ENCODE measurements at places on chromosomes 12 and 14. TPM values are rescaled to one million over a fixed set of nuclear protein-coding genes. Genes with fewer than 3 reads are reported as not detected.

The MIPOL1 gene
- total RNA-seq = 3.7 TPM

The NEDD8 gene
- 249 TPM for total RNA-seq

The PYGL gene
- 315 TPM for total RNA-seq

The PLBD1 gene
- total RNA-seq = under 0.01 TPM

The PLEKHG7 gene
- total RNA-seq = not detected

The ZNF10 gene
- 3.4 TPM for total RNA-seq

The WDR20 gene
- total RNA-seq = 16.9 TPM

The FAM186B gene
- 0.15 TPM for total RNA-seq

The ACAD10 gene
- 17.2 TPM for total RNA-seq

The EFS gene
- 10.1 TPM for total RNA-seq

The PRR4 gene
- total RNA-seq = 0.31 TPM

The PRKAG1 gene
- total RNA-seq = 79.3 TPM

The SYT1 gene
- 1.9 TPM for total RNA-seq

The SERPINA10 gene
- not detected for total RNA-seq

The ADAM21 gene
- total RNA-seq = 0.55 TPM

The TMEM63C gene
- 1.9 TPM for total RNA-seq

The PLEKHD1 gene
- total RNA-seq = not detected

The GALNT9 gene
- not detected for total RNA-seq

The ANKLE2 gene
- total RNA-seq = 60.3 TPM

The FGF23 gene
- not detected for total RNA-seq

The SPTB gene
- not detected for total RNA-seq

The ZFYVE21 gene
- 97.8 TPM for total RNA-seq

The PROX2 gene
- not detected for total RNA-seq

The DCTN2 gene
- 190 TPM for total RNA-seq

The TAS2R50 gene
- total RNA-seq = not detected

The PTPRR gene
- total RNA-seq = not detected

The CMAS gene
- 44.7 TPM for total RNA-seq

The AKT1 gene
- 110 TPM for total RNA-seq

The CACNA2D4 gene
- not detected for total RNA-seq

The C12orf54 gene
- total RNA-seq = 2.5 TPM

The SYCP3 gene
- total RNA-seq = not detected

Measured in hair follicular keratinocyte (primary cell).